ENCODE measurements at places on chromosomes 7 and 10.

GRCh38 chr10:613271-614138 is 76.0 kb downstream of the DIP2C start:
- DNase-seq: no peak

DNA sequence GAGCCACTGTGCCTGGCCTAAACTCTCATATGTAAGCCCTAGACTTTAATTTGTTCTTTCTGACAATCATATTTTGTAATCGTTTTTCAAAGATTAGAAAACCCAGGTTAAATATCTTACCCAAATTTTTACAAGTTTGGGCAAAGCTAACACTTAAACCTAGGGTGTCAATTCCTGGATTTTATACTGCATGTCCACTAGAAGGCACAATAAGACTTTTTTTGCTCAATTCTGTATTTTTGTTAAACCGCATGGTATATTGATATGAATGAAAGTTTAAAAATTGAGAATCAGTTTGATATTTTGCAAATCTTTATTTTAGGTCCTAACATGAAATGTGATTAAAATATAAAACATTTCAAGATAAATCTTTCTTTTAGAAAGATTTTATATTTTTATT is 29.3 kb downstream of the DYNC2I1 start:
- no peak for DNase-seq

DNA sequence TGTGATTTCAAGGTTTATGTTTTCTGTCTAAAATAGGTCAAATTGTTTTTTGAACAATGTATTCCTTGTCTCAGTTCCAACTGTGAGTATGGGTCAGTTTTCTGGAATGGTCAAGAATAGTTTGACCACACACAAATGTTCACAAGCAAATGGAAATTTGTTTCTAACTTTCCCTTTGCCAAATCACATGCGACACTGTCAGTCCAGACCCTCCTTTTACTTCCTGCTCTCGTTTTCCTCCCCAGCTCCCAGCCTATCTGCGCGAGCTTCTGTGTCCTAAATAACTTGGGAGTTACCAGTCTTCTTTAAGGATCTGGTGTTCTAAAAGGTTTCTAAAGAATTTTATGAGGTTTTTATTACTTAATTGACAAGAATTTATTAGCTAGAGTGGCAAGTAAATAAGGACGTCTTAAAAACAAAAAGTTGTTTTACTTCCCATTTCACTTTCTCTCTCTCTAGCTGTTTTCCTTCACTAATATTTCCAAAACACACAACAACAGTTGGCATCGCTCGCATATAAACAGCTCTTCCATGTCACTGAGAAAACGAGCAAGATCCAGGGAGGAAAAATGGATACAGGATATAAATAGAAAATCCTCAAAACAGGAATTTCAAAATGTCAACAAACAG is 266.1 kb upstream of the KLF6 start:
- no peak for DNase-seq

- DNase-seq: no peak
These were observed 400.6 kb upstream of the IGFBP3 start for GRCh38 chr7:46321556-46322205.

- DNase-seq: no peak
These were observed 10.3 kb upstream of the LRRN3 start for GRCh38 chr7:111080495-111081105.

- peak; percentile 49 for DNase-seq
These were observed 88.3 kb downstream of the CHN2 start for GRCh38 chr7:29282819-29283414.

DNA sequence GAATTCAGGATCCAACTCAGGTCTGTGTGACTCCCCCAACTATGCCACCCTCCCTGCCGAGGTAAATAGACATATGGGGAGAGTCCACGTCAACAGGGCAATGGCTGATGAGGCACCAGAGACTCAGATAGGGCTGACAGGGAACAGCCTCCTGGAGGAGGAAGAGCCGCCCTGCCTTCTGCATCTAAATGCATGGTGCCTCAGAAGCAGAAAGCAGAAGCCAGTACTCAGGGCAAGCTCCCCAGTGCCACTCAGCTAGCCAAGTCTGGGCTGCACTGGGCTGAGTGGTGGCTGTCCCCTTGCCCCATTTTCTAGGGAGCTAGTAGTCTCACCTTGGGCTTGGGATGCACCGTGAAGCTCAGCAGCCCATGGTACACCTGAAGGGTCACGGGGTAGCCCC is 11.0 kb downstream of the RRP12 start:
- no peak for DNase-seq

- DNase-seq: no peak
These were observed 63.5 kb downstream of the RABGEF1 start for GRCh38 chr7:66804001-66804400.

- DNase-seq: no peak
These were observed 540.3 kb upstream of the IGFBP3 start for GRCh38 chr7:46461334-46461777.

GRCh38 chr10:44039599-44039998 is 345.3 kb downstream of the CXCL12 start:
- no peak for DNase-seq

GRCh38 chr7:5584821-5585220 is 161.2 kb upstream of the TNRC18 start:
- DNase-seq: no peak

All from NCI-H82 (cell line).